Activated T-cell treated with anti-CD3 and anti-CD28 coated beads, Interleukin-2, amount 50 U/mL, for 72 hours (primary cell): ENCODE measurements at places on chromosomes 4 and X.
A peak's percentile ranks its signal among the peaks of the same experiment; 100 is the strongest.

- DNase-seq = no peak
These were observed 161.5 kb upstream of the GATB start for GRCh38 chr4:151922306-151922705.

DNA sequence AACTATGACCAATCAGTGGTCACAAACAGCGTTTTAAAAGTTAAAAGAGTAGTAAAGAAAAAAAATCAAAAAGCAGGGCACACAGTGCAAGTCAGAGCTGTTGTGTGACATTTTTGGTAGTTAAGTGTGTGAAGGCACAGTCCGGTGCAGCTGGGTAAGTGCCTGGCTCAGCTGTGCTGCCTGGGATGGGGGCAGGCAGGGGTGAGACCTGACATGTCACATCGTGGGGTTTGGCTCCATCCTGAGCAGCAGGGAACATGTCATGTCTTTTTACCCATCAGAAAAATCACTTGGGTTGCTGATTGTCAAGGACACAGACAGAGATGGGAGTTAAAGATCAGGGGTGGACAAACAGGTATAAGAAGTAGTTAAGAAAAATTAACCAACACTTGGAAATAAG lies 125.1 kb downstream of the NSUN7 start:
- DNase-seq = no peak

- no peak for DNase-seq
These were observed 676.7 kb upstream of the LCORL start for GRCh38 chr4:18698119-18698883.

DNA sequence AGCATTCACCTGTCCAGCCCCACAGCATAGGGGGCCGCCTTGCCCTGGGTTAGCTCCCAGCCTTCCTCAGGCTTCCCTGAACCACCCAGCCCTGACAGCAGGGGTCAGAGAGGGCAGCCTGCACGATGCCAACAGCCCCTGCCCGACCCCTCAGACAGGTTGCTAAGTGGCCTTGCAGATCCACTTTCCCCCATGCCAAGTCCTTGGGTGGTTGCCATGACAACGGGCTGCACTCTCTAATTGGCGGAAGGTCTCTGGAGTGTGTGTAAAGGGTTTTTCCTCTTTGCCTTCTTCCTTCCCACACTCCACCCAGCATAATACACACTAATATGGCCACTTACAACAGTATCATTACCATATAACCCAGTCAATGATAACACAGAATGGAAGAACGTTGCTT lies 99.6 kb upstream of the AFAP1 start:
- no peak for DNase-seq

DNA sequence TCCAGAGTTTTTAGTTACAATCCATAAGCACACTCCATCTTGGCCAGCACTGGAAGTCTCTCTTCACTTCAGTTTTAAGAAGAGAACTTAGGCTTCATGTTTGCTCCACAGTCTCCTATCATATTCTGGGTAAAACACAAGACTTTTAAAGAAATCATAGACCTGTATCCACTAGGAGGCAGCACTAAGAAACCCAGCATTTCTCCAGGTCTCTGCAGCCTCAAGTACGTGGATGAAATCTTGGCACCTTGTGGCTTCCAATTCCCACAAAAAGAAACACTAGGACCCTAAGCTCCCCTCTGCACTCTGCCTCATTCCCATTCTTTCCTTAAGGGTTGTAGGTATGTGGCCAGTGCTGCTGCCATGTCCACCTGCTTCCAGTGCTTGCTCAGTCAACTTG lies 367.3 kb upstream of the CASK start:
- no peak for DNase-seq

DNA sequence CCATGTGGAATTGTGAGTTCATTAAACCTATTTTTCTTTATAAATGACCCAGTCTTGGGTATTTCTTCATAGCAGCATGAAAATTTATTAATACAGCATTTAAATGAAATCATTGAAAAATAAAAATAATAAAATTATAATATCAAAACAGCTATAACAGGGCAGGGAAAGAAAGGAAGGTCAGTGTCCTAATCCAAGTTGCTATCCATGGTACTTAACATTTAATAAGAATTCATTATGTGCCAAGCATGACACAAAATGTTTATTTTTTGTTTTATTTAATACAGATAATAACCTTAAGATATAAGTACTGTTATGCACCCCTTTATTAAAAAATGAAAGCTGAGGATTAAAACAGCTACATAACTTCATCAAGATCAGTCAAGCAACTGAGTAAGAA lies 838.4 kb downstream of the RAB28 start:
- no peak for DNase-seq

- no peak for DNase-seq
These were observed 123.9 kb upstream of the ACSL4 start for GRCh38 chrX:109856974-109857373.

- no peak for DNase-seq
These were observed 374.8 kb downstream of the GPAT3 start for GRCh38 chr4:83910693-83911092.

- peak; percentile 72 for DNase-seq
These were observed 20.1 kb upstream of the SASH3 start for GRCh38 chrX:129759576-129760061.
